ENCODE measurements at places on chromosomes 4 and X.

DNA sequence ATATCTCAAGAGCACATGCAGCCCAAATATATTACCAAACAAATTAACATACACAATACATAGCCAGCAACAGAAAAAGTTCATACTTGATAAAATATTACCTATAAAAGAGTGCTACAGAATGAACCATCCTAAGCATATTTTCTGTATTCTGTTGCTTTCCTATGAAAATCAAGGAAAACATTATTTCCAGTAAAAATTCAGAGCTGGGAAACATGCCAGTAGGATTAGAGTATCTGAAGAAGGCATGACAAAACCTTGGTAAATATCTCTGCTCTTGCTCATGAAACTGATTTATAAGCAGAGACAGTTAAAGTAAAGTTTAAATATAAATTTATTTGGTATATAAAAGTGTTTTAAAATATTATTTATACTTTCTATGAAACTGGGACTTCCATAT is 599.7 kb downstream of the ARAP2 start:
- no peak for DNase-seq

GRCh38 chr4:47531241-47531953 is 46.3 kb downstream of the ATP10D start:
- DNase-seq, result peak; percentile 82

GRCh38 chr4:186318481-186318880 is 52.5 kb downstream of the F11 start:
- DNase-seq, result no peak

DNA sequence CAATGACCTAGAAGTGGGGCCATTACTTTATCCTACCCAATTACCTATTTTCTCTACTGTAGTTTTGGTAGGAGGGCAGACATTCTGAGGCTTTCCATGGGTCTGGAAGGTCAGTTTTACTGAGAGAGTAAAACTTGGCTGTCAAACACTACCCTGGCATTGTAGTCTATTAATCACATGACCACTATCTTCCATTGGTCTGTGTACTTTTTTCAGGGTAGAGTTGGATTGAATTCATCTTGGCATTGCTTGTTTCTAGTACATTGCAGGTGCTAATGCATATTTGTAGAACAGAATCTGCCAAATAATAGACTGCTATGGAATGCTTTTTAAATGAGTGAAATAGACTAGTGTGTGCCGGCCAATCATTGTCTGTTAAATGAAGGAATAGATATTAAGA is 271.9 kb downstream of the STIM2 start:
- no peak for DNase-seq

DNA sequence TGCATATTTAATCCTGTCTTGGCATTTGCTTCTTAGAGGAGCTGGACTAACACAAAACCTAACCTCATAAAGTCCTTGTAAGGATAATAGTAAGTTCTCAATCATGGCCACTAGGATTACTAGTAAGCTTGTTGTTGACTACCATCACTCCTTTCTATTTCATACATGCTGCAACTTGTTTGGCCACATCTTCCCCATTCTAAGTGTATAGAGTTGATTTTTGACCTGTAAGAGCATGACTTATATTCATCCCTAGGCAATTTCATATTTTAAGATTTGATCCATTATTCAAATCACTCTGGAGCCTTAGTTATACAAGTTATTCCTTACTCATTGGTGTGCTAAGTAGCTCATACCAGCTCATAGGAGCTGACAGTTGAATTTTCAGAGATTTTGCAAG is 109.4 kb downstream of the EFHC2 start:
- no peak for DNase-seq

GRCh38 chr4:183716302-183716701 is 57.2 kb downstream of the TRAPPC11 start:
- DNase-seq, result no peak

GRCh38 chr4:173001571-173001970 is 167.0 kb upstream of the GALNT7 start:
- DNase-seq, result no peak

- DNase-seq, result no peak
Measured at GRCh38 chr4:3659131-3659530, 107.1 kb upstream of the ADRA2C start.

- DNase-seq, result peak; percentile 24
Measured at GRCh38 chrX:55342533-55343501, 78.1 kb upstream of the PAGE3 start.

DNA sequence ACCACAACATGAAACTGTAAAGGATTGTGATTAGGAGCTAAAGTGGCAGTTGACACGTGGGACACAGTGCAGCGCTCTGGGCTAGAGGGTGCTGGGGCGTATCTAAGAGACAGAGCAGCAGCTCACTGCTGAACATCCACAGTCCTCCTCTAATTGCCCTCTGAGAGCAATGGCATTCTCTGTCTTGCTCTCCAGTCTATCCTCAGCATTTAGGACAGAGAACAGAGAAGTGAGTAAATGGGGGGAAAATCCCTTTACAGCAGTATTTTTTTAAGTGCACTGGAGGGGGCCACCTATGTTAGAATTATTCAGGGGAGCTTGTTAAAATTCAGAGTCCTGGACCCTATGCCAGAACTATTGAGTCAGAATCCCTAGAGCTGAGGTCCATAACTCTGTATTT is 4.2 kb upstream of the TMEM154 start:
- DNase-seq, result no peak

Measured in suppressor macrophage (primary cell).